ENCODE measurements at places on chromosomes 3 and 15. TPM values are rescaled to one million over a fixed set of nuclear protein-coding genes. Genes with fewer than 3 reads are reported as not detected.

Gene TLR9
- not detected for total RNA-seq

Gene CHRD
- 0.69 TPM for total RNA-seq

Gene C2CD4A
- total RNA-seq = 2.3 TPM

Gene MNS1
- 0.09 TPM for total RNA-seq

Gene SEMA3B
- 0.54 TPM for total RNA-seq

Gene GPR149
- not detected for total RNA-seq

Gene SAMD7
- not detected for total RNA-seq

Gene COL6A5
- not detected for total RNA-seq

Gene PARP16
- total RNA-seq = 2.1 TPM

Gene NKTR
- total RNA-seq = 62.1 TPM

Gene VIPR1
- 0.09 TPM for total RNA-seq

Gene MRPL3
- 41.8 TPM for total RNA-seq

Gene EEF1AKMT4
- total RNA-seq = 4.0 TPM

Gene ZNF662
- 2.1 TPM for total RNA-seq

Gene NOX5
- total RNA-seq = under 0.01 TPM

Gene ZDHHC3
- total RNA-seq = 74.7 TPM

Gene PCYT1A
- 49.4 TPM for total RNA-seq

Gene SLC22A13
- total RNA-seq = 0.09 TPM

Gene CASR
- not detected for total RNA-seq

Gene IL20RB
- 0.54 TPM for total RNA-seq

Gene DISP2
- total RNA-seq = under 0.01 TPM

Gene ZNF385D
- total RNA-seq = 0.86 TPM

Gene CACNA2D3
- total RNA-seq = not detected

Gene CD276
- 44.6 TPM for total RNA-seq

Gene B3GALNT1
- 8.5 TPM for total RNA-seq

Gene KLHDC8B
- total RNA-seq = 125 TPM

Gene ZPLD1
- total RNA-seq = not detected

Gene SERPINI2
- not detected for total RNA-seq

Gene MESP2
- total RNA-seq = not detected

Gene ARNT2
- under 0.01 TPM for total RNA-seq

Gene TM4SF1
- 1,890 TPM for total RNA-seq

Gene FBXL22
- total RNA-seq = 0.11 TPM

Gene KLHL40
- total RNA-seq = not detected
